ENCODE measurements at places on chromosomes 5 and 9.

GRCh38 chr9:98536542-98537173 lies 172.1 kb downstream of the GABBR2 start:
- DNase-seq: no peak

GRCh38 chr5:109690975-109691574 lies 1.3 kb downstream of the MAN2A1 start:
- DNase-seq: no peak

GRCh38 chr9:81680506-81680905 lies 8.8 kb downstream of the TLE1 start:
- DNase-seq: no peak

GRCh38 chr9:112043423-112043822 lies 131.7 kb downstream of the SUSD1 start:
- DNase-seq: no peak

DNA sequence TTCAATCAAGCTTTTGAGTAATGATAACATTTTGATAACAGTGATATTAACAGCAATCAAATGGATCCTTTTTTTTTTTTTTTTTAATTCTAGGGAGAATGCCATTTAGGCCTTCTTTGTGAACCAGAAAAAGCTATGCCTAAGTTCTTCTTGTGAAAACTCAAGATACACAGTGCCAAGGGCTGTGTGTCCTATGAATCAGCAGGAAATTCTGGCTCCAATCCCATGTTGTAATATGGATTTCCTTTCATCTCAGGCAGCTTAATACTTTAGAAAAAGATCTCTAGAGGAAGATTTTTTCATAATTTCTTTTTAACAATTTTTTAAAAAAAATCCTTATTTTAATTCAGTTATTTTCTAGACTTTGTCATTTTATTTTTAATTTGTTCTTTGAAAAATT lies 96.1 kb downstream of the NUDT12 start:
- DNase-seq: no peak

DNA sequence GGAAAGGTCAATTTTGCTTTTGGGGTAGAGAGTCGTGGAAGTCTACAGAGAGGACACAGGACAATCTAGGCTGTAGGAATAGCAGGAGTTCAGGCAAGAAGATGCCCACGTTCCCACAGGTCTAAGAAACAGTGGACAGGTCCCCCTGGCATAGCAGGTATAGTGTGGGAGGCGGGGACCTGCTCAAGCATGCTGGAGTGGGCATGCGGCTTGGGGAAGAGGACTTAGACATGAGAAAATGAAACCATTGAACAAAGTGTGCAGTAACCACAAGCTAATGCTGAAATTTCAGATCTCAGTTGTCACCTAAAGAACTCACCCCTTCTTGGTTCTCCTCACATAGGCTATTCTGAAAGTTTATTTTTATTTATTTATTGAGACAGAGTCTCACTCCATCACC lies 142.8 kb upstream of the EFNA5 start:
- no peak for DNase-seq

Measured in AG04449 (cell line).